Stimulated activated CD4-positive, alpha-beta T cell treated with anti-CD3 and anti-CD28 coated beads, Interleukin-15, amount 100 ng/mL, for 24 hours (primary cell): ENCODE measurements at places on chromosomes 3 and 15.

DNA sequence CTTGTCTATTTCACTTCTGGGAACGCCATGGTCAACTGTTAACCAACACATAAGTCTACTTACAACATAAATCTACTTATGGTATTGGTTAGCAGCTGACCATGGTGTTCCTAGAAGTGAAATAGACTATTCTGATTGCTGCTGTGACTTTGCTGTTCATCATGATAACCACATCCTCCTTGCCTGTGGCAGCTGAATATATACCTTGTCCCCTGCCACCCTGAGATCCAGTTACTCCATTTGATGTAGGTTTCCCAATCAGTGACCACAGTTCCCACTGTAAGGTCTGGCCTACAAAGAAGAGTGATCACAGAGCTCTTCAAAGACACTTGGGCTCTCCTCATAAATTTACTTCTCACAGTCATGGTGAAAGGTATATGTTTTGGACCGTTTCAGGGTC is 66.8 kb upstream of the ALDH1A3 start:
- DNase-seq: no peak

DNA sequence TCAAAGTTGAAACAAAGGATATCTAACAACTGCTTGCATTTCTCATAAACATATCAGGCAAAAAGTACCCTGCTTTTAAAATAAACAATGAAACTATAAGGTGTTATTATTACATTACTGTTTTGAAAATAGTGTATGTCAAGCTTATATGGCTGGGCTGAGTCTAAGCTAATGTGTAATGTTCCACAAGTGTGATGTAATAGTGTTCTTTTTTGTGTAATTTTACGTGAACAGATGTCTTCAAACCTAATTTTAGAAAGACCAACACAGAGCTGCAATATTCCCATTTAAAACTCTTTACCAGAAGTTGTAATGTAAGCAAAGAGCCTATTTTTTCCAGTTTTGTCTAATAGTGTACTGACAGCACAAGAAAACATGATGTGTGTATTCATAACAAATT is 34.0 kb downstream of the MINDY2 start:
- no peak for DNase-seq

GRCh38 chr3:43872901-43873300 is 182.2 kb downstream of the ABHD5 start:
- DNase-seq: no peak

GRCh38 chr15:70424937-70425411 is 327.3 kb upstream of the TLE3 start:
- peak; percentile 26 for DNase-seq

DNA sequence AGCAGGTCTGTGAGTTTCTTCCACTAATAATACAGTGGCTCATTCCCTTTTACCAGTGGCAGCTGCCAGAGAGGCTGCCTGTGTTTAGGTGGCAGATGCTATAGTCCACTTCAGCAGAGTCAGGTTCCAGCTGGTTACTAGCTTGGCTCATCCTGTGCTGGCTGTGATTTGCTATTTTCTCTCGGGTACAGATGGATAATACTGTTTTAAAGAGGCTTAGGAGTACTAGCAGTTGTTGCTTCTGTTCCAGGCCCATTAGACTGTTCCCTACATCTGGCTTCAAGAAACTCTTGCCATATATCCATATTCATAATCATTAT is 41.0 kb downstream of the ZNF609 start:
- no peak for DNase-seq

GRCh38 chr15:31360843-31361763 is 34.5 kb downstream of the KLF13 start:
- peak; percentile 67 for DNase-seq

DNA sequence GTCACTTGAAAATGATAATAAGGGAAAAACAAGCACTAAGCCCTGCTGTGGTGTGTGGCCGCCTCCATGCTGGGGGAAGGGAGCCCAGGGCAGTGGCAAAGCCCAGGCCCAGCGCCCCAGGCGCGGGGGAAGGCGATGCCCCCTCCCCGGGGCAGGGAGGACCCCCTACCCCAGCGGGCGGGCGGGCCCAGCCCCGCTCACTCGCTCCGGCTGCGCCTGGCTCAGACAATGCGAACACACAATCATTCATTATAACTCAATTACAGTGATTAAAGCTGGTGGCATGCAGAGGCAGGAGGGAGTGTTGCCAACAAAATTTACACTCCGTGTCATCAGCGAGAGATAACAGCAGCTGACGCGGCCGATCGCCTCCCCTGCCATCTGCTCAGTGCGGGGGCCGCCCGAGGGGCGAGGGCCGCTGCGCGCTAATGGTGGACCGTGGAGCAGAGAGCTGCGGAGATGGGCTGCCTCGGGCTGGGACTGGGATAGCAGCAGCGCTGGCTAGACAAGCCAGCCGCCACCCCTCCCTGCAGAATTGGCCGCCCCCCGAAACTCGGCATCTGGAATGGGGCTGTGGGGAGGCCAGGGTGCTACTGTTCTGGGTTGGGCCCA is 64.1 kb downstream of the TLE3 start:
- no peak for DNase-seq

GRCh38 chr3:60497902-60498301 is 753.4 kb downstream of the FHIT start:
- DNase-seq: no peak

GRCh38 chr3:157606011-157606851 is 103.0 kb upstream of the VEPH1 start:
- peak; percentile 75 for DNase-seq

GRCh38 chr3:124792341-124793040 is 62.2 kb downstream of the UMPS start:
- DNase-seq: no peak

DNA sequence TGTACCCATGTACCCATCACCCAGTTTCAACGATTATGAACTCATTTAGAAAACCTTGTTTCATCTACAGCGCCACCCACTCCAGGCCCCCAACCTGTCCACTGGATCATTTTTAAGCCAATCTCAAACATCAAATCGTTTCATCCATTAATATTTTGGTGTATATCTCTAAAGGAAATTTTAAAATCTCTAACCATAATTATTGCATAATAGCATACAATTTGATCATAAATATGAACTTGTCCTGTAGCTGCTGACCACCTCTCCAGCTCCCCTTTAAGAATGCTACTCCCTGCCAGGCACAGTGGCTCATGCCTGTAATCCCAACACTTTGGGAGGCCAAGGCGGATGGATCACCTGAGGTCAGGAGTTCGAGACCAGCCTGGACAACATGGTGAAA is 2.8 kb upstream of the C3orf70 start:
- no peak for DNase-seq

- no peak for DNase-seq
Measured at GRCh38 chr3:37628711-37629301, 232.9 kb upstream of the CTDSPL start.

- DNase-seq: no peak
Measured at GRCh38 chr3:145981056-145981455, 179.9 kb downstream of the PLOD2 start.
